ENCODE measurements at places on chromosomes 6 and 20.

- DNase-seq: no peak
Observed at GRCh38 chr20:7696311-7696710, 243.9 kb downstream of the HAO1 start.

- DNase-seq: peak; percentile 89
Observed at GRCh38 chr20:2523919-2524708, 12.3 kb upstream of the TMC2 start.

GRCh38 chr6:53469163-53469562 is 75.7 kb downstream of the GCLC start:
- no peak for DNase-seq

- no peak for DNase-seq
Observed at GRCh38 chr6:25169553-25169952, 109.6 kb upstream of the CARMIL1 start.

- DNase-seq: no peak
Observed at GRCh38 chr6:137647762-137648447, 153.7 kb upstream of the OLIG3 start.

DNA sequence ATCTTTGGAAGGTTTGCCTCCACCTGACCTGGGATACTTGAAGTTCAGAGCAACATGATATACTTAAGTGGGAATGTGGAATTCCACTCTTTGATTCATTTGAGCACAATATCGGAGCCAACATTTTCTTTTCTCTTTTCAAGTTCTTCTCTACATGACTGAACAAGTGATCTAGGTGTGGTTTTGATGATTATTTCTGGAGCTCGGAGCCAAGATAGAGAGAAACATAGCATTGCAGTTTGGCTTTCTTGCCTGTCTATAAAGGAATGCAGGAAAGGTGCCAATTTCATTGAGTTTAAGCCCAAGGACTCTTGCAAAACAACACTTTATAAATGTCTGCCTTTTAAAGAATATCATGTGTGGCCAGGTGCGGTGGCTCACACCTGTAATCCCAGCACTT is 124.2 kb upstream of the FAM83B start:
- DNase-seq: no peak

- DNase-seq: no peak
Observed at GRCh38 chr20:35039146-35039545, 53.5 kb downstream of the TRPC4AP start.

- DNase-seq: no peak
Observed at GRCh38 chr6:60952500-60952899, 1333.5 kb downstream of the KHDRBS2 start.

GRCh38 chr6:150028799-150029198 is 3.5 kb upstream of the RAET1L start:
- DNase-seq: no peak

GRCh38 chr20:43766385-43766784 is 39.6 kb upstream of the GTSF1L start:
- no peak for DNase-seq

- no peak for DNase-seq
Observed at GRCh38 chr20:9999645-10000044, 35.1 kb upstream of the ANKEF1 start.

DNA sequence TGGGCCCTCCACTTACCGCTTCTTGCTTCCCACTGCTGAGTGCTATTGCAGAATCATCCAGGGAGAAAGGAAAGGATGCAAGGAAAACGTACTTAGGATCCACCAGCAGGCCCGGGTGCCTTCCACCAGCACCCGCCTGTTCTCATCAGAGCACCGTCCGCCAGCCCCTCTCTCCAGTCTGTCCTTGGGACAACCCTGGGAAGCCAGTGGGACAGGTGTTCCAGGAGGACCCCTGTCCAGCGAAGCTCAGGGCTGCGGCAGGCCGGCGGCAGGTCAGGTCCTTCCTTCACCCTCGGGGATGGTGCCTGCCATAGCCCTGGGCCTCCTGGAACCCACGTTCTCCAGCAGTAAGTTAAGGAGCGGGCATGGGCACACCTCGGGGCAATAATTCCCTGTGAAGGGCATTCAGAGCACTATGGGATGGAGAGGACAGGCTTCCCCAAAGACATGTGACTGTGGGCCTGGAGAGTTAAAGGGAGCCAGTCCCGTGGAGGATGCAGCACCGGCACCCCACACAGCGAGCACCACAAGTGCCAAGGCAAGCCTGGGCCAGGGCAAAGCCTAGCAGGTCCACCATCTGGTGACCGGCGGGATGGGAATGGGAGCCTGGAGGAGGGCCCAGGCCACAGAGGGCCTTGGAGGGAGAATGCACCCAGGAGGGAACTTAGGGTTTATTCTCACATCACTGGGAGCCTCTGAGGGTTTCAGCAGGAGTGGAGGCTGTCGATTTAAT is 396.7 kb downstream of the TAF4 start:
- no peak for DNase-seq

DNA sequence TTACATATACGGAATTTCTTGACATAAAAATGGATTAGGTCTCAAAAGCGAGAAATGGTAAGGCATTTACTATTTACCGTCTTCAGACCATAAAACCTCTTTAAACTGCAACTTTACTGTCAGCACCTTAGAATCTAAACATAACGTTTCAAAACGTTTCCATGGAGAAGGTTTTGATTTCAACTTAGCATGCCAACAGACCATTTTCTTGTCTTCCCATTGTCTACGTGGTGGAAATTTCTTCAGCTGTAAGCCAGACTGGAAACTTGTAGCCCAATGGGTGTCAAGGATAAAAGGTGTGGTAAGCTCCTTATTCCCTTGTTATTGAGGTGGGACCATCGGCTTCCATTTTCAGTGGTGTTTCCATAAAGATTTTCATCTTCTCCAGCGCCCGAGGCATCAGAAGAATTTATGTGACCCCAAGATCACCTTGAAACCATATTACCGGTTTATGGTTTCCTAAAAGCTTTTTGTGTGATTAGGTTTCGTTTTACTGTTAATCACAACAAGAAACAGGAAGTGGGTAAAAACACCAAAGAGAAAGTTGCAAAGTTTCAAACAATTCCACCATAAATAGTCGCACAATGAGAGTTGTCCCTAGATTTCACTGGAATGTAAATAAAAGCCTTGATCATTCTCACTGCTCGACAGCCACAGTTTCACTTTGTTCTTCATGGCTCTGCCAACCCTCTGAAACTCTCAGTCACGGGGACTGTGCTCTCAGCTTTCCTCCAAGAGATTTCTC is 63.0 kb upstream of the CD2AP start:
- peak; percentile 5 for DNase-seq

GRCh38 chr20:37377346-37378081 is 31.6 kb downstream of the SRC start:
- no peak for DNase-seq

DNA sequence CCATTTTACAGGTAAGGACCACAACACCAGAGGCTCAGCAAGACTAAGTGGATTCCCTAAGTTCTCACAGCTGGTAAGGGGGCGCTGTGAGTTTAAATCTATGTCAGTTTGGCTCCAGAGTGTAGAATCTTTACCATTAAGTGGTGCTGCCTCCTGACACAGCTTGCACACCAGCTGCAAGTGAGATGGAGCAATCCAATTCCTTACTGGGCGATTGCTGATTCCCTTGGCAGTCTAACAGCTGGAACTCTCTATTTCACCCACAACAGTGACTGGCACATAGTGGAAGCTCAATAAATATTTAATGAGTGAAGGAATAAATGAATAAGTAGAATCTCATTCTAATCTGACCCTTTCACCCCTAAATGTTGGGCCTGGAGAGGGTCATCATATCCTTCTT is 176.7 kb downstream of the CLIC5 start:
- no peak for DNase-seq

- peak; percentile 54 for DNase-seq
Observed at GRCh38 chr20:62795023-62795761, 1.1 kb upstream of the MRGBP start.

GRCh38 chr6:158313989-158314388 is 1.7 kb downstream of the TULP4 start:
- DNase-seq: no peak

GRCh38 chr6:97450087-97450486 is 167.1 kb upstream of the MMS22L start:
- no peak for DNase-seq

GRCh38 chr6:161079566-161080262 is 88.1 kb downstream of the MAP3K4 start:
- peak; percentile 68 for DNase-seq

DNA sequence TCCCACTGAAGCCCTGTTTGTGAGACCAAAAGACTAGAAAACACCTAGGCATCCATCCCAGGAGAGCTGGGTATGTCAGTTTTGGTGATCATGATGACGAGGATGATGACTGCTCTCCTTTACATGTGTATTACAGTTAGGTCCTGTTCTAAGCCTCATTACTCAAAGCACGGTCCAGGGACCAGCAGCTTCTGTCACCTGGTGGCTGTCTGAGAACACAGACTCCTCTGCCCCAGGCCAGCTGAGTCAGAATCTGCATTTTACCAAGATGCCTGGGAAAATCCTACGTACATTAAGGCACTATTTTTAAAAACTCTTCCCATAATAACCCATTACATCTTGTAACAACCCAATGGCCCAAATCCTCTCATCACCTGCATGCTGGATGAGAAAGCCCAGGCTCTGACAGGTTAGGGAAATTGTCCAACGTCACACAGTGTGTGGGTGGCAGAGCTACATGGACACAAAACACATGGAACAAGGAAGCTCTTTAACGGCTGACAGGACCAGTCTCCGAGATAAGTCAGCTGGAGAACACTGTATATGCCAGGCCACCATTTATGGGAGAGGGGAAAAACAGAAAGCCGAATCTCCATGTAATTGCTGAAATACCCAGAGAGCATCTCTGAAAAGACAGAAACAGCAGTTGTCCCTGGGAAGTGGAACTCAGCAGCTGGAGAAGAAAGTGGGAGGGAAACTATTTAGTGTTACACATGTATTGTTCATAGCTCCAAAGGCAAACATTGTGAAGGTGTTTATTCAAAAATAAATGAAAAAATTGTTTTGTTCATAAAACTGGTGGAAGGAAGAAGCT is 65.4 kb downstream of the BMP7 start:
- DNase-seq: no peak

GRCh38 chr20:21656308-21657067 is 49.0 kb upstream of the PAX1 start:
- no peak for DNase-seq

DNA sequence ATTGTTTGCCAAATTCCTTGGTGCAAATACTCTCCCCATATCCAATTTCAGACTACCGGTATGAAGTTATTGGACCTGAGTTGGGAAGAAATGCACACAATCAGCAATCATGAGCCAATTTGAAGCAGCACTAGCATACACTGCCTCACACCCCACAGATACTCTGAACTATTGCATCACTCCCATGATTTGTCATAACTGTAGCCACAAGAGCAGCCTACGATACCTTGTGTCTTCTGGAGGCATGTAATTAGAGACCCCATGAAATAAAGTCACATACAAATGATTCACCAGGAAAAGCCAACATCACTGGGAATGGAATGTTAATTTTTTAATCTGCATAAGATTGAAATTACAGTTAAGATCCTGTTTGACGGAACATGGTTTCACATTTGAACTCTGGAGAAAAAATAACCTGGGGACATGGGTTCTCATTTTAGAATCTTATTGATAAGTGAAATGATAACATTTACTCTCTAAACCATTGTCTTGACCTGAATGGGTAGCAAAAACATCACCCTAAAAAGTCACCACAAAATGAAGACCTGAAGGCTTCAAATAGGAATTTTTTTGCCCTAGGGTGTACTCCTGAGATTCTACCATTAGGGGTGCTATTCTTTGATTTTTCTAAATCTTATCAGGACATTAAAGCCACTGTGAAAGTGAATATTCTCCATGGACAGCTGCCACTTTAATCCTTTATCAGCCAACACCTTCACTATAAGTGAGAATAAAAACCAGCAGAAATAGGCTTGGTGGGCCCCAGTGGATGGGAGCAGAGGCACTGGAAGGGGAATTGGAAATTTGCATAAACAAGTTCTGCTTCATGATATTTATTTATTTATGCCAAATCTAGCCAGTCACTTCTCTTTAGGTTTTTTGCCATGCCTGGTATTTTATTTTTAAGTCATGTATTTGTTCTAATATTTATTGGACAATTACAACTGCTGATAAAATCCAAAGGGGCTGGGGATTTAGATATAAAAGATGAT is 34.5 kb upstream of the HBS1L start:
- DNase-seq: peak; percentile 6

GRCh38 chr20:33506576-33506975 is 16.7 kb downstream of the CBFA2T2 start:
- DNase-seq: no peak

- no peak for DNase-seq
Observed at GRCh38 chr20:33481431-33481941, 8.4 kb upstream of the CBFA2T2 start.

- no peak for DNase-seq
Observed at GRCh38 chr6:50952092-50952907, 133.6 kb downstream of the TFAP2B start.

- no peak for DNase-seq
Observed at GRCh38 chr20:37317994-37318640, 27.8 kb upstream of the SRC start.

DNA sequence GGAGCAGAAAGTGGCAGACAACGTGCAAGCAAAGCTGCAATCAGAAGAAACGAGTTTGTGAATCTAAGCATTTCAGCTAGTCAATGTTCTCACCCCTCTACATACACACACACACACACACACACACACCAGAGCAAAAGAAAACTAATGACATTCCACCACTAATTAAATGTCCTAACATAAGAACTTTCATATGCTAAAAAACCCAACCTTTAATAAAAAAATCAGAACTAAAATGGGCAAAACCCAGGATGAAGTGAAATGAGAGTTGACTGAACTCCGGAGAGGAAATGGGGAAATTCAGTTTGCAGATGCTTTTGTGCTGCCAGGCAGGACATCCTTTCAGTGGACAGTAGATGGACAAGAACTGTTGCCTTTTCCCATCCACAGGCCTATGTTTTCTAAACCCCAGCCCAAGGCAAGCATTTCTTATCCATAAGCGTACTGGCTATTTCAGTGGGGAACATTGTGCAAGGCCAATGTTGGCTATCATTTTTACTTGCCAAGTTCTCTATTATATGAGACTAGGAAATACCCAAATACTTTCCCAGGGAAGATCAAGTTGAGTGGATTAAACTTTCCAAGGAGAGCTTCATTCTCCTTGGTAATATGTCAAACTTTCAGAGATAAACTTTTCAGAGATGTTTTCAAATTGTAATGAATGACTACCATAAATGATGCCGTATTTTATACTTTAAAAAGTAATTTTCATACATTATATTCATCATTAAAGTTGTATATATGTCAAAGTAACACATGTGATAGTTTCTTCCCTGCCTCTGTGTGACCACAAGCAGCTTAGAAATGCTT is 27.3 kb downstream of the RIN2 start:
- DNase-seq: no peak

DNA sequence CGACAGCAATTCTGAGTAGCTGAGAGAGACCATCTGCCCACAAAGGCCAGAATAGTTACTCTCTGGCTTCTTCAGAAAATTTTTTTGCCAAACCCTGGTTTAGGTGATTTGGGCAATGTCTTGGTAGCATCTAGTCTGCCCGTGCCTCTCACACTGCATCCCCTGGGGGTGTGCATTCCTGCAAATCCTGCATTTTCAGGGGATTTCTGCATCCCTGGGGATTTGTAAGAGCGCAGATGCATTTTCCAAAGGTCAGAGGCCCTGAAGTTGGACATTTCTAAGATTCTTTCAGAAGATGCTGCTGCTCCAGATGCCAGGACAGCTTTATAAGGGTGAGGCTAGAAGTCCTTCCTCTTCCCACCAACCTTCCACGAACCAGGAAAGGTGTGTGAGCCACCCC is 4.0 kb downstream of the CST9 start:
- no peak for DNase-seq

Data from activated CD4-positive, alpha-beta T cell treated with anti-CD3 and anti-CD28 coated beads, Interleukin-2, amount 50 U/mL, for 4 hours (primary cell).